ENCODE measurements at places on chromosomes 5 and 9.

- DNase-seq: no peak
Observed at GRCh38 chr9:9612755-9613154, 1000.0 kb downstream of the PTPRD start.

DNA sequence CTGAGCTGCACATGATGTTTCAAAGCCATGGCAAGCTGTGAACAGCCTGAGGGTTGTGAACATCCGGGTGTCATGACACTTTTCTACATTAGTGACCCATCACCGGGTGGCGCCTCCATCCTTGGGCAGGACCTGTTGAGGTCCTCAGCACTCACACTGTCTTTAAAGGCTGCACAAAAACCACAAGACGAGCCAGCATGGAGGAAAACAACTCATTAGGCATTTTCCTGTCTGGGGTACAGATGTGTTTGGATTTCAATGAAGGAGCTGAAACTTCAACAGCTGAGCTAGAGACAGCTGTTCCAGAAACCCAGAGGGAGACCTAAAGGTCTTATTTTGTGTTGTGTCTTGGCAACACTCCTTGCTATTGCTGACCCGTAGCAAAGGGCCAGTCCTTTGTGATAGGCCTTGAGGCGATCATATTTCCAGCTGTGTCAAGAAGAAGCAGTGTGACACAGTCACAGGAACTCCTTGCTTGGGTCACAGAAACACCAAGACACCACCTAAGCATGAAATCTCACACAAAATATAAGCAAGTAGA is 151.8 kb upstream of the VLDLR start:
- DNase-seq: no peak

- DNase-seq: no peak
Observed at GRCh38 chr5:72159501-72159911, 52.2 kb downstream of the MAP1B start.

DNA sequence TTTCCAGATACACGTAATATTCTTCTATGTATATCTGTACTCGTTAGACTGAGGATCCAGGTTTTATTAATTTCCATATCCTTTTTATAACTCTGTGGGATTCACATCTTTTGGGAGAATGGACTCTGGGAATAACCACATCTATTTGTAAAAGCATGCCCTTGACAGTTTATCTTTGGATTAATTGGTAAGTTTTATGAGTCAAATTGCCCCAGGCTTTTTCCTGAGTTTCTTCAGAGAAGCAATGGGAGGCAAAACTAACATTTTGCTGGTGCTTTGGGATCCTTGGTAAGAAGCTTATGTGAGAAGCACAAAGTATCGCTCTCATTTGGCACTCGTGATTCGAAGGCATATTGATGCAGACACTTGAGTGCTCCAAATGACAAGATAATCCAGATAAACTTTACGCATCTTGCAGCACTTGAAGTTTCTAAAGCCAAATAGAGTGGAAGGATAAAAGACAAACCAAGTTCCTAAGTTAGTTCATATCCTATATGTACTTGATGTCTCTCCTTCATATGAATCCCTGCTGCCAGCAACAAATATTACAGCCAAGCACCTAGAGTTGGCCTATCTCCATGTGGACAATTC is 324.7 kb downstream of the TLE4 start:
- no peak for DNase-seq

- DNase-seq: no peak
Observed at GRCh38 chr5:173256800-173257199, 21.8 kb upstream of the NKX2-5 start.

DNA sequence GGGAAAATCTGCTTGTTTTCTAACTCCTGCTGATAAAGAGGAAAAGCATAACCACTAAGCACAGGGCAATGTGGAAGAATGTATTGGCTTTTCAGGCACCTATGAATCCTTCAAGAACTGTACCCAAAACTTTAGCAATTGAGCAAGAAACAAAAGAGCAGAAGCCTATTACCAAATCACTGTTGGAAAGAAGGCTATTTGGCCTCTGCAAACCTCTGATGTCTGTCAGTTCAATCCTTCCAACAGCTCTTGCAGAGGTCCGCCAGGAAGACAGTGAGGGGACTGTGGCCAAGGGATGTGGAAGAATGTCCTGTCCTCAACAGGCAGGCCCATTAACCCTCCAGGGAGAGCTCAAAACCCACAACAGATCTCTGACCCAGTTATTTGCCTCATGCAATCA is 328.6 kb downstream of the ENC1 start:
- DNase-seq: no peak

GRCh38 chr5:80143491-80143890 is 108.3 kb downstream of the THBS4 start:
- DNase-seq: no peak

GRCh38 chr5:178411083-178411482 is 178.5 kb upstream of the PHYKPL start:
- DNase-seq: no peak

- no peak for DNase-seq
Observed at GRCh38 chr5:135869276-135869675, 26.4 kb downstream of the IL9 start.

GRCh38 chr5:92364986-92365550 is 982.0 kb upstream of the ARRDC3 start:
- no peak for DNase-seq
